Cerebellar nuclear complex (tissue), 1 donor: ENCODE measurements at places on chromosomes 4 and X.

DNA sequence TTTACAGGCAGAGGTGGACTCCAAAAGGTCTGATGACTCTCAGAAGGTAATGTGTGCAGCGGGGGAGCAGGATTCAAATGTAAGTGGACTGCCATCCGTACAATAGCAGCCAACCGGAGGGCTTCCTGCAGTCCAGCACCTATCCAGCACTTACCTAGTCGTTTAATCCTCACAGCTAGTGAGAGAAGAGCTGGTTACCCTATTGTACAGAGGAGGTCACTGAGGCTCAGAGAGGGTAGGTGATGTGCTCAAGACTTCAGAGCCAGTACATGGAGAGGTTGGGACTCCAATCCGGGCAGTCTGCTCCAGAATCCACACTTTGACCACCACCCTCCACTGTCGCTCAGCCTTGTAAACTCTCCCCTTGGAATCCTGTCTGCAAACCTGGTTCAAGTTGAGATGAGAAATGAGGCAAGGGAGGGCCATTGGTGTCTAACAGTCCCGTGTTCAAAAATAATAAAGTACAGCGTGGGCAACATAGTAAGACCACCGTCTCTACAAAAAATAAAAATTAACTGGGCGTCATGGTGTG lies 22.5 kb upstream of the JAKMIP1 start:
- no peak for DNase-seq

- no peak for DNase-seq
These were observed 131.6 kb downstream of the PDS5A start for GRCh38 chr4:39846120-39846519.

DNA sequence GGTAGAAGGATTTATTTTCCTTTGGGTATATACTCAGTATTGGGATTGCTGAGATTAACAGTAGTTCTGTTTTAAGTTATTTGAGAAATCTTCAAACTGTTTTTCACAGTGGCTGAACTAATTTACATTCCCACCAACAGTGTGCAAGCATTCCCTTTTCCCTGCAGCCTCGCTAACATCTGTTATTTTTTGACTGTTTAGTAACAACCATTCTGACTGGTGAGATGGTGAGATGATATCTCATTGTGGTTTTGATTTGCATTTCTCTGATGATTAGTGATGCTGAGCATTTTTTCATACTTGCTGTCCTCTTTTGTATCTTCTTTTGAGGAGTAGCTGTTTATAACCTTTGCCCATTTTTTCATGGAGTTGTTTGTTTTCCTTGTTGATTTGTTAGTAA lies 457.8 kb downstream of the TRAM1L1 start:
- DNase-seq: no peak

DNA sequence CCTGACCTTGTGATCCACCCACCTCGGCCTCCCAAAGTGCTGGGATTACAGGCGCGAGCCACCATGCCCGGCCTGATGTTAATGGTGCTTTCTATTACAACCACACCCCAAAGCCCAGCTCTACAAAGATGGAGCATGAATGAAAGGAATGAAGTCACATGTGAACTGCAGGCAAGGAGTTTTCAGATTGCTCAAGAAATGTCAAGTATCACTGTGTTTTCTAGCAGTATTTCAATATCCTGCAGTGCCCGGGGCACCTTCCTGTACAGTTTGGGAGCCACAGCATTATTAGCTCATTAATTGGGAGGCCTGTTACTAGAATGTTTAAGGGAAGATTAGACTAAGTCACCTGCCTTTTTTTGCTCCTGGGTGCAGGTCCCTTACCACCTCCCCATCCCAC lies 40.1 kb downstream of the PRIMPOL start:
- no peak for DNase-seq

GRCh38 chr4:80986011-80986410 lies 44.5 kb upstream of the BMP3 start:
- DNase-seq: no peak

GRCh38 chrX:129618997-129619396 lies 35.8 kb downstream of the APLN start:
- DNase-seq: no peak

DNA sequence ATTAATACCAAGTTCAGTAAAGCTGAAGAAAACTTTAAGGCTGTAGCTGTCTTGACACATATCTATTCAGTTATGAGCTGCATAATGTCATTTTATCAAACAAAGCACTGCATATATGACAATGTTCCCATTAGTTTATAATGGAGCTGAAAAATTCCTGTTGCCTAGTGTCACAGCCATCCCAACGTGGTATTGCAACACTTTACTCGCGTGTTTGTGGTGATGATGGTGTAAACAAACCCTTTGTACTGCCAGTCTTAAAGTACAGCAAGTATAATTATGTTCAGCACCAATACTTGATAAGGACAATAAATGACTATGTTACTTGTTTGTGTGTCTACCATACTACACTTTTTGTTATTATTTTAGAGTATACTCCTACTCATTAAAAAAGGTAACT lies 1415.6 kb upstream of the PCDH7 start:
- no peak for DNase-seq

DNA sequence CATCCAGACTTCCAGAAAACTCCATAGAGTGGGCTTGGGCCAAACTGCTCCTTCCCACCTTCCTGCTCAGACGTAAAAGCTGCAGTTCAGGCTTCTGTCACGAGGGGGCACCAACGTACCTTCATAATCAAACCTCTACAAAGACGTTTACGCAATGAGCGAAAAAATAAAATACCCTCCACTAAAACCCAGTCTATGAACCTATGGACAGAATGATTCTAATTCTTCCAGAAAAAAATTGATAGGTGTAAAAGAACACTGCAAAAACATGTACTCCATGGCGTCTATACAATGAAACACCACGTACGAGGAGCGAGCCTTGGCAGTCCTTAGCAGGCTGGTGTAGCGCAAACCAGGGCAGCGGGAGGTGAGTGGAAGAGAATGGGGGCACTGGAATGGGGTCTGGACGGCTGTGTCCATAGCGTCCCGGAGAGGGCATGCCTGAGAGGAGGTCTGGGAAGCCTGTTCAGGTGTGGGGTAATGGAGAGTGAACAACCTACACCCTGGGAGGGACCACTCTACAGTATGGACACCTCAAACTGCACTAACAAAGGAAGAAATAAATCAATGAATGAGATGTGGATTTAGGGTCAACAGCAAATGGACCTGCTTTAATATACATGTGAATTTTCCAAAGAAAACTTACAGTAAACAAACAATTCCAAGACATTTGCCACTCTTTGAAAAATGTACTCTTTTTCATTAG lies 14.4 kb upstream of the RAB40A start:
- no peak for DNase-seq

- DNase-seq: no peak
These were observed 271.8 kb upstream of the TENM3 start for GRCh38 chr4:181971411-181971810.

DNA sequence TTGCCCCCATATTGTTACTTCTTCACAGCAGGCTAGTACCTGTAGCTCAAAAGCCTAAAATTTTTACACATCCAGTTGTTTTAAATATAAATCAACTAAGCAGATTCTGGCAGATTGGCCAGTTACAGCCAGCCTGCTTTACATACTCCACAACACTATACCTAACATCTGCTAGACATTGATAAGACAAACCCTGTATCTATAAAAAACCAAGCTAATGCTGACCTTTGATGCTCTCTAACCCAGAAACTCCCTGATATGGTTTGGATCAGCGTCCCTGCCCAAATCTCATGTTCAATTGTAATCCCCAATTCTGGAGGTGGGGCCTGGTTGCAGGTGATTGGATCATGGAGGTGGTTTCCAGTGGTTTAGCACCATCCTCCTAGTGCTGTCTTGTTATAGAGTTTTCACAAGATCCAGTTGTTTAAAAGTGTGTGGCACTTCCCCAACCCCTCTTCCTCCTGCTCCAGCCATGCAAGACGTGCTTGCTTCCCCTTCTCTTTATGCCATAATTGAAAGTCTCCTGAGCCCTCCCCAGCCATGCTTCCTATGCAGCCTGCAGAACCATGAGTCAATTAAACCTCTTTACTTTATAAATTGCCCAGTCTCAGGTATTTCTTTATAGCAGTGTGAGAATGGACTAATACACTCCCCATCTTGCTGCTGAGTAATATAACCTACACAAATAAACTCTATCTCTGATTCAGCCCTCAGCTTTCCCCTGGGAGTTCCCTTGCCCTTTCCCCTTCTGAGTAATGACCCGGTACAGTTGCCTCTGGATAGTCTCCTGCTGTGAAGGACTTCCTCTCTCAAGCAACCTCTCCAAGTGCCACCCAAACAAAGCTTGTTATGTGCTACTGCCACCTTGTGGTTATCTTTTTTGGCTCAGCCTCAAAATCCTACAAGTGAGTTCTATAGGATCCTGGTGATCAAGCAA lies 39.6 kb downstream of the ZCCHC13 start:
- no peak for DNase-seq

- no peak for DNase-seq
These were observed 1.4 kb downstream of the RBMX start for GRCh38 chrX:136879001-136879687.

DNA sequence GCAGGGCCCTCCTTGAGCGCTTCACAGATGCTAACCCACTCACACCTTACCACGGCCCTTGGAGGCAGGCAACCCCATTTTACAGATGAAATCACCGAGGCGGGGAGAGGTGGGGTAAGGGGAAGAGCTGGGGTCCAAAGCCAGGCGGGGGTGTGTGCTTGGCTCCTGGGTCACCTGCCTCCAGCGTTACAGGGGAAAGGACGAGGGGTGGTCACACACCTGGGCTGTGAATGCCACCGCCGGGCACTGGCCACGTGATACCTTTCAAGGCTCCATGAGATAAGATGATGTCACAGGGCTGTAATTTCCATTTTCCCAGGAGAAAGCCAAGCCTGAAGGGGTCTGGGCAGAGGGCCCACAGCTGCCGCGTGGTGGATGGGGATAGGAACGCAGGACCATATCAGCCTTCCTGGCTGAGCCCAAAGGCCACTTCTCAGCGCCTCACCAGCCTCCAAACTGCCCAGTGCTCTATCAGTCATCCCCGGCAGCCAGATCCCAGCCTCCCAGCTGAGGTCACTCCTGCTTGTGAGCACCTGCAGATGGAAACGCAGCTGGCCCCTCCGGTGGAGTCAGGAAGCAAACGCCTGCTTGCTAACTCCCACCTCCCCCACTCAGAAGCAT lies 62.4 kb upstream of the CRMP1 start:
- DNase-seq: no peak

GRCh38 chr4:183632689-183633088 lies 26.3 kb downstream of the RWDD4 start:
- no peak for DNase-seq

DNA sequence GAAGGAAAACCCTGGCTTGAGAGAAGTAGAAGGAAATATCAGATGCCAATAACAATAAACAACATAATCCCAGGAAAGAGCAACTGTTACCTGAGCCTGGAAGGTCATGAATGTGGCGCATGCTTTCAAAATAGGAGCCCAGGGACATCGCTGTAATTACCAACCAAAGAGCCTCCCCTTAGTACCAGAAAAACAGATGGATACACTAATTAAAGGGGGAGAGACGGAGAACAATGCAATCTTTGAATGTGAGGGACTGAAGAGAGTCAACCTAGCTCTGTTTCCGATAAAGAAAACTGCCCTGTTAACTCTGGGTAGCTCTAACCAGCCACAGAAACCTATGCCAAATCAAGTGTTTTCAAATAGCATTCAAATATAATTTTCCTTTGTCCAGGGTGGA lies 161.4 kb downstream of the ENOX2 start:
- no peak for DNase-seq

DNA sequence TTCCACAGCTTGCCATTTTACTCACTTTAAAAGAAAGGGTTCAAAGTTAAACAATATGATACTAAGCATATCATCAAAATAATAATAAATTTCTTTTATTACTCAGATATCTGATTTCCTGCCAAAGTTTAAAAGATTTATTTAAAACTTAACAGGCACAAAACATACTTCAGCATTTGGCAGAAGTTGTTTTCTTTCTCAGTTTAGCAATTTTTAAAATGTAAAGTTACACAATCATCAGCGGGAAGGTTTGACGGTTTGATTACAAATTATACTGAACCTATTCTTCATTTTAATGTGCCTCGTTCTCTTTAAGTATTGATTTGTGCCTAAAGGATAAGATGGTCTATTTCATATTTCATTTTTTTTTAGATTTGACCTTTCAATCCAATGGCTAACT lies 227.2 kb downstream of the APBB2 start:
- no peak for DNase-seq

- DNase-seq: no peak
These were observed 56.7 kb downstream of the PCDH19 start for GRCh38 chrX:100353326-100353725.

DNA sequence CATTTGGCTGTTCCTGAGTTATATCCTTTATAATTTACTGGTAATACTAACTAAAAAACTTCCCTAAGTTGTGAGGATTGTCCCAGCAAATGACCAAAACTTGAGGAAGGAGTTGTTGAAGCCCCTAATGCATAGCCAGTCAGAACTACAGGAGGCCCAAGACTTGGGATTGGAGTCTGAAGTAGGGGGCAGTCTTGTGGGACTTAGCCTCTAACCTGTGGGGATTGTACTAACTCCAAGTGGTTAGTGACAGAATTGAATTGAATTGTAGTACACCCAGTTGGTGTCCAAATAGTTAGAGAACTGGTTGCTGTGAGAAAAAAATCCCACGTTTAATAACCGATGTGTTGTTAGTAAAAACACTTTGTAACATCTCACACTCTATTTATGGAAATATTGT lies 1506.3 kb downstream of the ADGRL3 start:
- DNase-seq: no peak

- DNase-seq: no peak
These were observed 78.4 kb downstream of the FAM9B start for GRCh38 chrX:8955511-8955910.

GRCh38 chrX:68695206-68695845 lies 47.9 kb downstream of the STARD8 start:
- no peak for DNase-seq
